ENCODE measurements at places on chromosomes 7 and 10. TPM values are rescaled to one million over a fixed set of nuclear protein-coding genes. Genes with fewer than 3 reads are reported as not detected.

GRCh38 chr7:153532326-153532725, 519.9 kb upstream of the DPP6 start:
- DNase-seq: no peak

- no peak for DNase-seq
Measured at GRCh38 chr10:21604651-21605050, 70.6 kb downstream of the MLLT10 start.

DNA sequence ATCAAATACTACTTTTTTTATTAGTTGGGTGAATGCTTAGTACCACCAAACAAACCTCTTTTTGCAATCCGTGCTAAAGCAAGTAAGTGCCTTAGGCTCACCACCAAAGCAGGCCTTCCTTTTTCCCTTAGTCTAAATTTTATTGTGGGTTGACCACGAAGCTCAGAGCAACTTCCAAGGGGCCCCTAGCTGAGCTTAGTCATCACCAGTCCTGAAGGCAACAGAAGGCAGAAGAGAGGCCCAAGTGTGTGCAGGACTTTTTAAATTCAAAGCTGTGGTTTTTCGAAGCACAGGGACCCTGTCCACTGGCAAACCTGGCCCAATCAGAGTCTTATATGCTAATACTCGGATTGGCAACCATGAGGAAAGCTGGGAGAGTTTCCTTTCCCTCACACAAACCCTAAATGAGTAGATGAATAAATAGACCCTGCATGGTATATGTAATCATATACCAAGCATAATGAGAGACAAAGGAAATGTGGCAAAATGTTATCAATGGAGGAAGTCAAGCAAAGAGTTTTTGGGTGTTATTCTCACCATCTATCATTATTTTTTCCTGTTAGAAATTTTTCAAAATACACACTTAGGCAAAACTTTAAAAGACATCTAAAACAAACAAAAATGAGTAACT, 453.2 kb upstream of the GALNT17 start:
- peak; percentile 37 for DNase-seq

GRCh38 chr10:80474941-80475340, 20.8 kb downstream of the TSPAN14 start:
- DNase-seq: no peak

- no peak for DNase-seq
Measured at GRCh38 chr10:97928897-97929296, 79.3 kb downstream of the GOLGA7B start.

DNA sequence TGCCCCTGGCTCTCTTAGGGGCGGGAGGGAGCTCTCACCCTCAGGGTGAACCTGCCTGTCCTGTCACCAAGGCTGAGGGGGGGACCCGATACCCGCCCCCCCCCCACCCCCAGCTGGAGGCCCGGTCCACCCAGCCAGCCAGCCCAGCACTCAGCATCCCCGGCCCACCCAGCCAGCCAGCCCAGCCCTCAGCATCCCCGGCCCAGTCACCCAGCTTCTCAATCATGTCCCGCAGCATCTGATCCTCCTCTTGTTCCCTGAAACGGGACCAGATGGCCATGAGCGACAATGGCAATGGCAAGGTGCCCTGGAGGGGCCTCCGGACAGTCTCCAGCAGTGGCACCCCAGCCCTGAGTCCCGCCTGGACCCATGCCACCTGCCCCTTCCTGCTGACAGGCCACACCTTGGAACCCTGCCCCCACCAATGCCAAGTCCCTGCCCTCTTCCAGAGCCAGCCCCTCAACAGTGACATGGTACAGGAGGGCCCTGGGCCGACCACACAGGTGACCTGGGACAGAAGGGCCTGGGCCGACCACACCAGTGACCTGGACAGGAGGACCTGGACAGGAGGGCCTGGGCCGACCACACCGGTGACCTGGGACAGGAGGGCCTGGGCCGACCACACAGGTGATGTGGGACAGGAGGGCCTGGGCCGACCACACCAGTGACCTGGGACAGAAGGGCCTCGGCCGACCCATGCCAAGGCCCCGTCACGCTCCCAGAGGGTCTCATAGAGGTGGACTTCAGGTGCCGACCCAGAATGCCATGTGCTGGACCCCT, 24.2 kb downstream of the MICALL2 start:
- no peak for DNase-seq

GRCh38 chr10:130463104-130463875, 327.1 kb downstream of the GLRX3 start:
- no peak for DNase-seq

DNA sequence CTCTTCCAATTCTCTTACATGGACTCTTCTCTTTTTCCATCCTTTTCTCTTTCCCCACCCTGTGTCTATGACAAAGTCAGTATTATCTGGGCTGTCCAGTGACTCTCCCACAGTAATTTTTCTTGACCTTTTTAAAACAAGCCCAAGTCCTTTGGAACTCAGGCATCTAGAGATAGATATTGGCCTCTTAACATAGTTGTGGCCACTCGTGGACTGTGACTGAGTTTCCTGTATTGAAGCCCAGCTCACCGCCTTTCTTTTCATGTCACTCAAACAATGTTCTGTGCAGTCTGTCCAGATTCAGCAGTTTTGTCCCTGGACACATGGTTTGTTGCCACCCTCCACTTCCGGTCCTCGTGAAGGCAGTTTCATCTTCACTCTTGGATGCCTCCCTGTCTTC, 110.9 kb upstream of the CDC14C start:
- DNase-seq: no peak

DNA sequence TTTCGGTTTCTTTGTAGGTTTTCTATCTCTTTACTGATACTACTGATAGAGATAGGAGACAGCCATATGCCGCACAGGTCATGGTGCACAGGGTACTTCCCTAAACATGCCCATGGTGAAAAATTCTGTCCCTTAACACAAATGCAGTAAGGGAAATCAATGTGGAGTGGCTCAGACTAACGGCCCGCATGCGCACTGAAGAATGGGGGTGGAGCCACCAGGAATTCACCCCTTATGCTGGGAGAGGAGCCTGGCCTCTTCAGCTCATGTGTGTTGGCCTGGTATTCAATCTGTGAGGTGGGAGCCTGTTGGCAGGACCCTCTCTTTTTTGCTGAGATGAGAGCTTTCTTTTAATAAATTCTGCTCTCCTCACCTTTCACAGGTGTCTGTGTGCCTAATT, 8.4 kb upstream of the URGCP start:
- no peak for DNase-seq

Gene PCDH15
- total RNA-seq: not detected

Gene MYPN
- total RNA-seq: 1.8 TPM

Data from RPMI7951 (cell line).